ENCODE measurements at places on chromosomes 12 and 14. TPM values are rescaled to one million over a fixed set of nuclear protein-coding genes. Genes with fewer than 3 reads are reported as not detected.

Gene RNASE7
- not detected for total RNA-seq

GRCh38 chr14:62684376-62684775, 360.9 kb downstream of the KCNH5 start:
- no peak for DNase-seq

GRCh38 chr14:20247646-20248246, 8.7 kb downstream of the OR11H4 start:
- DNase-seq: no peak

Gene BRAP
- 16.3 TPM for total RNA-seq

Gene GPR65
- 3.2 TPM for total RNA-seq
